ENCODE measurements at places on chromosomes 1 and 21. TPM values are rescaled to one million over a fixed set of nuclear protein-coding genes. Genes with fewer than 3 reads are reported as not detected.

KRTAP19-1 gene
- 1.0 TPM for total RNA-seq

OR2AK2 gene
- not detected for total RNA-seq

SAMSN1 gene
- total RNA-seq = 6.0 TPM

ECM1 gene
- 33.8 TPM for total RNA-seq

ALPL gene
- total RNA-seq = 43.1 TPM

CNKSR1 gene
- 50.5 TPM for total RNA-seq

CELA3B gene
- total RNA-seq = not detected

FCRL6 gene
- not detected for total RNA-seq

RHOU gene
- total RNA-seq = 81.1 TPM

CFHR5 gene
- not detected for total RNA-seq

PPIAL4G gene
- total RNA-seq = not detected

CYP2J2 gene
- 1.5 TPM for total RNA-seq

DNA sequence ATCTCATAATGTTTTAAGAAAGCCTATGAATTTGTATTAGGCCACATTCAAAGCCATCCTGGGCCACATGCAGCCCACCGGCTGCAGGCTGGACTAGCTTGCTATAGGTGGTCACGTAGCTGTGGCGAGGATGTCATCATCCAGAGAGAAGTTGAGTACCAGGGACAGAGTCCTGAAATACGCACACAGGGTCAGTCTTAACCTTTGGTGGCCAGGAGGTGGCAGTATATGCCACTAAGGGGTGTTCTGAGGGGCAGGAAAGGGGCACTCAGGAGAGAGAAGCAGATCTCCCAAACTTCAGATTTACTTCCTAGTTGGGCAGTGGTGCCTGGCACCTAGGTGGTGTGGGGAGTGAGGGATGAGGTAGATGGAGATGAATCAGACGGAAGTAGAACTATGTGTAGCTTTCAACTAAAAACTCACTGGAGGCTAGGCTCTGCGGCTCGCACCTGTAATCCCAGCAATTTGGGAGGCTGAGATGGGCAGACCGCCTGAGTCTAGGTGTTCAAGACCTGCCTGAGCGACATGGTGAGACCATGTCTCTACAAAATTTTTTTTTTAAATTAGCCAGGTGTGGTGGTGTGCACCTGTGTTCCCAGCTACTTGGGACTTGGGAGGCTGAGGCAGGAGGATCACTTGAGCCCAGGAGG, 16.3 kb upstream of the CDK18 start:
- DNase-seq = no peak

- DNase-seq = no peak
Observed at GRCh38 chr21:45984584-45985095, 3.1 kb downstream of the COL6A1 start.

GRCh38 chr1:41046347-41046775, 24.8 kb upstream of the SLFNL1 start:
- DNase-seq = no peak

- no peak for DNase-seq
Observed at GRCh38 chr1:42552636-42553035, 89.5 kb downstream of the CCDC30 start.

DNA sequence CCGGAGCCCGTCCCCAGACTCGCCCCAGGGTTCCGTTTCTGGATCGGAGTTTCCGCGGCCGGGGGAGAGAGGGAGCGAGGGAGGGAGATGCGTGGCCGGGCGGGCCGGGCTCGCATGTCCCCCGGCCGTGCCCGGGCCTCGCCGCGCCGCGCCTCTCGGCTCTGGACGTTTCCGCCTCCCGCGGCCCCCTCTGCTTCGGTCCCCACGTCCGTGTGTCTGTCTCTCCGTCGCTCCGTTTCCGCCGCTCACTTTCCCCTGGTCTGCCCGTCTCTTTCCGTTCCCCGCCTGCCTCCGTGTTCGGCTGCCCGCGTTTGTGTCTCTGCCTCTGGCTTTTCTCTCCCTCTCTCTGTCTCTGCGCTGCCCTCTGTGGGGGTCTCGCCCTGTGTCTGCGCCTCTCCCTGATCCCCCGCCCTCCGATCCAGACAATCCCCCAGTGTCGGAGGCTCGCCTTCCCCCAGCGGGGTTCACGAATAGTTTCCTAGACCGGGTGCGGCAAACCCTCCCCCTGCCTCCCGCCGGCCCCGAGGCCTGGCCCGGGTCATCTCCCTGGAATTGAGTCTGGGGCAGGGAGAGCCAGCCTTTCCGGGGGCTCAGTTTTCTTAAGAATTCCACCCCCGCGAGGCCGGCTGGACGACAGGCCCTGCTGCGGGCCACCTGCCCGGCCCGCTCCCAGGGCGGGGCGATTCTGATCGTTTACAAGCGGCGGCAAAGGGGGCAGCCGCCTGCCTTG, 735 bp downstream of the NBL1 start:
- DNase-seq = no peak

GRCh38 chr21:31275901-31276300, 68.2 kb downstream of the TIAM1 start:
- no peak for DNase-seq

GRCh38 chr1:7688659-7689058, 82.4 kb upstream of the VAMP3 start:
- DNase-seq = no peak

- DNase-seq = no peak
Observed at GRCh38 chr1:6485168-6486101, 6.0 kb downstream of the PLEKHG5 start.

DNA sequence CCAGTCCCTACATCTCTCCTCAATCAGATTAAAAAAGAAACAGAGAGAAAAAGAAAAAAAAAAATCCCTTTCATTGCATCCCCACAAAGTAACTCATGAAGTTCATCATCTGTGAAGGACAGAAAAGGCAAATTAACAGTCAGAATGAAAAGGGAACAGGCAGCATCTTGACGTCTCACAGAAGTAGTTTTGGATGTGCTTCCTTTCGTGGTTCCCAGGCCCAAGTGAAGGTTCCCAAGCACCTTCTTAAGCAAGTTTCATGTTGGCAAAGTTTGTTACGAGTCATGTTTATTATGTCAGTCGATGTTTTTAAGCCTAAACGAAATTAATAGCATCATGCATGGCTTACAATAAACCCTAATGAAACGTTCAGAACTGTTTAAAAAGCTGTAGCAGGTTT, 475.2 kb downstream of the SETD4 start:
- DNase-seq = no peak

- no peak for DNase-seq
Observed at GRCh38 chr21:15560383-15561056, 169.3 kb upstream of the USP25 start.

- DNase-seq = peak; percentile 61
Observed at GRCh38 chr1:205589618-205590456, 42.0 kb downstream of the ELK4 start.

- no peak for DNase-seq
Observed at GRCh38 chr1:66873111-66873510, 51.5 kb downstream of the DNAI4 start.

DNA sequence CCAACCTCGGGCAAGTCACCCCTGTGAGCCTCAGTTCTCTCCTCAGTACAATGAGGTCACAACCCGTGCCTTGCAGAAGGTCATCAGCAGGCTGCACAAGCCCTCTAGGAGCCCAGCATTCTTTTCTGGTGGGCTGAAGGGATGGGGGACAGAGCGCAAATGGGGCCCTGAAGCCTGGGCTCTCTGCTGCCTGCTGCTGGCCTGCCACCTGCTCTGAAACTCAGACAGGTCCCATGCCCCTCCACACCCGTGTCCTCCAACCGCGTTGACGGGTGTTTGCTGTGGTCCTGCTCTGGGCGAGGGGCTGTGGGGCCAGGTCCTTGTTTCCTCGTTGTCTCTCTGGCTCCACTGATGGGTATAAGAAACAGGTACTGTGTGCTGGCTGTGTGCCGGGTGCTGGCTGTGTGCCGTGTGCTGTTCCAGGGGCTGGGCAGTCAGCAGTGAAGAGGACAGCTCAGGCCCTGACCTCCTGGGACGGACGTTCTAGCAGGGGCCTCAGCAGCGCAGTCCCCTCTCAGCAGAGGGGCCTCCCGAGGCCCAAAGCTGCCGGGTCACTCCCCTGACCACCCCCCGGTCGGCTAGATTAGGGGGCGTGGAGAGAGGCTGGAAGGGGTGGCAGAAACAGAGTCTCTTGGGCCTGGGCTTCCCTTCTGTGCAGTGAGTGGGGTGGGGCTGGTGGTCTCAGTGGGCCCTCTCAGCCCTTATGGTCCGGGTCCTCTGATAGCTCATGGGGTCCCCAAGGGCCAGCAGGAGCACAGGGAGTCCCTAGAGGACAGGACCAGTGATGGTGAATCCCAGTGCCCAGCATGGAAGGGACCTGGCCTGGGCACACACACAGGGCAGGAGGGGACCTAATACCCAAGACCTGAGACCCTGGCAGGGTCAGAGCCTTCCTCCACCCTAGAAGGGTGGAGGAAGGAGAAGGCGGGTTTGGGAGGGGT, 42.1 kb downstream of the DMRTB1 start:
- DNase-seq = no peak

- DNase-seq = no peak
Observed at GRCh38 chr1:31714442-31715086, 10.7 kb upstream of the COL16A1 start.

DNA sequence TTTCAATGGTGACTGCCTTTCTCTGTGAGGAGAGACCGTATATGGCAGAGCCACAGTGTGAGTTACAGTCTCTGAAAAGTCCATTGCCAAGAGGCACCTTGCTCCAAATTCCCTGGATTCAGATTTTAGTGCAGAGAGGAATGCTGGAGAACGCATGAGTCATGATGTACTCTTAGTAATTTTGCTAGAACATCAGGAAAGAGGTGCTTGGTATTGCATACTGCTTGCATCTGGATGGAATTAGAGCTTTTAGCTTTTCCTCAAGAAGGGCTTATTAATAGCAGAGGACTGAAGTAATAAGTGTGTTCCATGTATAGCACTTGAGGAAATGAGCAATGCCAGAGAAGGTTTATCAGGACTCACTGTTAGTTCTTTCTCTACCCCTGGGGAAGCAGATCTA, 40.5 kb upstream of the AKT3 start:
- DNase-seq = no peak

DNA sequence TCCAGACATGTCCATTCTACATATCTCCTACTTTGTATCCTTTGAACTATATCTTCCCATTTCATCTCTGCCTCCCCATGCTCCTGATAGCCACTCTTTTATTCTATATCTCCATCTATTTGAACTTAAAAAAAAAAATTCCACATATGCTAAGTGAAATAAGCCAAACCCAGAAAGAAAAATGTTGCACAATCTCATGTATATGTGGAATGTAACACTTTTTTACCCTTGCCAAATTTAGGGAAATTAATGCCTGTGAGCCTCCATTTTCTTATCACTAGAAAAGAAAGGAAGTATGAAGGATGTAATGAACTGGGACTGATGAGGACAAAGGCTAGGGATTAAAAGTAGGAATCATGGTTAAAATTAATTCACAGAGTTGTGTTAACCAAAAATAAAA, 53.5 kb downstream of the RGS13 start:
- no peak for DNase-seq

DNA sequence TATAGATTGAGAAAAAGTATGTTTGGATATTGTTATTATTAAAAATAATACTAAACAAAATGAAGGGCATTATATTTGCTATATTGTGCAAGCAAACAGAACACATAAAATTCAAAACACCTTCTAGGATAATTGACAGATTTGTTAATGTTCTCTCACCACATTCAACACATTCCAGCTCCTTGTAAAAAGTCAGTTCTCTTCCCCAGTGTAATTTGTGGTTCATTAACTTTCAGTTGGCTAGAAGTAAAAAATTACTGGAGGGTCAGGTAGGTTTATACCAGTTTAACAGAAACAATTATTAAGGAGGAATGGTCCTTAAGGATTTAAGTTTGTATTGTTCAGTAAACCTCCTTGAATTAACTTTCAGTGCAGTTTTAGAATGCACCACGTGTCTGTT, 1235.3 kb upstream of the ADGRL2 start:
- DNase-seq = no peak

- peak; percentile 83 for DNase-seq
Observed at GRCh38 chr1:44237721-44238457, 24.6 kb downstream of the DMAP1 start.

DNA sequence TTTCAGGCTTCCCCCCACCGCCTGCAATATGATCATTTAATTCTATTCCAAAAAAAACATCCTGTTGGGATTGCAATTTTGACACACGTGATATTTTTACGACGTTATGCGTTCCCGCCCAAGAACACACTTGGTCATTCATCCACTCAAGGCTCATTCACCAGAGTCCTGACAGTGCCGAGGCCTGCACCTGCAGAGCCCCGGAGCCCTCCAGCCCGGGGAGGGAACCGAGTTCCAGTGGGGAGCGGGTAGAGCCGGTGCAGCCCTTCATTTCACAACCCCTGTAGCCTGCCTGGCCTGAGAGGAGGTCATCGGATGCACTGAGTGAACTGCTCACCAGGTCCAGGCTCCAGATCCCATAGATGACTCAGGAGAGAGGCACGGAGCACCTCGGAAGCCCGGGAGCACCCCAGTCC, 156.0 kb upstream of the BACE2 start:
- DNase-seq = no peak

DNA sequence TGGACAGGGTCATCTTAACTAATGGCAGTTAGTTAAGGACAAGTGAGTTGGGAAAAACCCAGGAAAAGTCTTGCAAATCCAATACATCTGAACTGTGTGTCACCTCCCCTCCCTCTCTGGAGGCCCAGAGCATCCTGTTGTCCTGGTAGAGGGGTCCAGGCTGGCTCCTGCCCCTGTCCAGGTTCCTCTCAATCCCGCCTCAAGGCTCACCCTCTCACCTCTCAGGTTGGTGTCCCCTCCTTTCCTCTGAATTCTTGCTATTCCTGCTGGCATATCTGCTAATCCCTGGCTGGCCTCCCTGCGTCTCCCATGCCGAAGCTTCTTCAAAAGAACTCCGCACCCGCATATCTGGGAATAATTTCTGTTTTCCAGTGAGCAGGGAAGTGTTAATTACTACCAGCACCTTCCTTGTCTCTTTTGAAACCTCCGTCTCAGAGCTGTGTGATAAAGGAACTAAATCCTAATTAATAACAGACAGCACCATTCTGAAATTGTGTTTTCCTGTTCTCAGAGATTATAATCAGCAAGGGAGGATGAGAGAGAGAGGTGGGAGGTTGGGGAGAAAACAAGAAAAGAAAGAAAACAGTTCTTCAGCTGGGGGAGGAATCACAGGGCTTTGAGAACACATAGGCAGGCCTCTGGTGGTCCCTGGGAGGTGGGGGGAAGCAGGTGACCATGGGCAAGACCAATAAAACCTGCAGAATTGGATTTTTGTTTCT, 568.0 kb downstream of the PTPRU start:
- no peak for DNase-seq

GRCh38 chr1:207695891-207696290, 51.0 kb downstream of the CR1L start:
- DNase-seq = no peak

GRCh38 chr1:172954476-172955150, 96.1 kb downstream of the TNFSF18 start:
- DNase-seq = no peak

GRCh38 chr1:12095452-12096263, 32.6 kb downstream of the TNFRSF8 start:
- DNase-seq = no peak

Data from type B pancreatic cell (in vitro differentiated cells).